WTC11 (cell line): ENCODE measurements at places on chromosomes 5 and 9. TPM values are rescaled to one million over a fixed set of nuclear protein-coding genes. Genes with fewer than 3 reads are reported as not detected.

DNA sequence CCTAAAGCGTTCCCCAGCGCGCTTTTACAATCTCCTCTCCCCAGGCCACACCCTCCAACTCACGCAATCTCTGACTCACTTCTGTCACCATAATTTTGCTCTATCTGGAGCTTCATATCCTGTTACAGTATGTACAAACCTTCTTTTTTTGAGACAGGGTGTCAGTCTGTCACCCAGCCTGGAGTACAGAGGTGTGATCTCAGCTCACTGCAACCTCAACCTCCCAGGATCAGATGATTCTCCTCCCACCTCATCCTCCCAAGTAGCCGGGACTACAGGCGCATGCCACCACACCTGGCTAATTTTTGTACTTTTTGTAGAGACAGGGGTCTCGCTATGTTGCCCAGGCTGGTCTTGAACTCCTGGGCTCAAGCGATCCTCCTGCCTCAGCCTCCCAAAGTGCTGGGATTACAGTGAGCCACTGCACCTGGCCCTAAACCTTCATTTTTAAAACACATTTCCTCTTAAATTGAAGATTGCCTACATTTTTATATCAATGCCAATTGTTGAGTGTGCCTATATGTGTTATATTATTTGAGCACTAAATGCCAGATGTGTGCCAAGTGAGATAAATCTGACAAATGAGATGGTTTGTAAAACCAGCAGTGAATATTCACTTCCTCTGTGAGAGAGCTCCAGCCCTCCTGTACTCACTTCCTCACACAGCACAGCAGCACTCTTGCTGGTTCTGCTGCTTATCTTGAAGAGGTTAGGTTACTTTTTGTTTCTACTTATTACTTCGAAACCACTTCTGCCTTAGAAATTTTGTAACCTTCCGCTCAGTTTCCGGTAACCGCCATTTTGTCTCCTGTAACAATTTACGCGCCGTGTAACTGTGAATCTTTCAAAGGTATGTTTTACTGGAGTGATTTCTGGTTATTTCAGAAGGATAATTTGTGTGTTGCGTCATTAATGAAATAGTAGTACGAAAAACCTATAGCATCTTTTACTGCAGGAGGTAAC is 57.9 kb downstream of the DOCK8 start:
- no peaks in the 10 kb centered on the region for H3K4me1 ChIP-seq
- no peak overlapping the region for H3K4me3 ChIP-seq
- no peaks in the 10 kb centered on the region; the same call in 1 of the 2 replicates for H3K27me3 ChIP-seq

DNA sequence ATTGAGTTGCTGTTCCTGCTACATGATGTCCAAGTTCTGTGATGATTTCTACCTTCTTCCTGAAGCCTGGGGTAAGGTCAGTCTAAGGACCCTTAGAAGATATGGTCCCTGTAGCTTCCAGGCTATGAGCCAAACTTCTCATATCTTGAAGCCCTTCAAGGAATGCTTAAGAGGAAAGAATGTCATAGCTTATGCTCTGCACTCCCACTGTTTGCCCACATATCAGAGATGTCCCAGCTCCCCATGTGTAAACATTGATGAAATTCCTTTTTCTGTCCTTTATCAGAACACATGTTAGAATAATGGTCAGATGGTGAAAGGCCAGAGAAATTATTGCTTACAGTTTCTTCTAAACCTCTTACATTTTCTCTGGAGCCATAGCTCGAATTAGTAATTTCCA is 41.4 kb upstream of the RUSC2 start:
- no peaks in the 10 kb centered on the region for H3K4me1 ChIP-seq
- no peaks in the 10 kb centered on the region for H3K36me3 ChIP-seq
- peaks cover 41% of the 10 kb centered on the region for H3K27me3 ChIP-seq
- H3K4me3 ChIP-seq = no peak overlapping the region
- H3K27ac ChIP-seq = no peak overlapping the region

DNA sequence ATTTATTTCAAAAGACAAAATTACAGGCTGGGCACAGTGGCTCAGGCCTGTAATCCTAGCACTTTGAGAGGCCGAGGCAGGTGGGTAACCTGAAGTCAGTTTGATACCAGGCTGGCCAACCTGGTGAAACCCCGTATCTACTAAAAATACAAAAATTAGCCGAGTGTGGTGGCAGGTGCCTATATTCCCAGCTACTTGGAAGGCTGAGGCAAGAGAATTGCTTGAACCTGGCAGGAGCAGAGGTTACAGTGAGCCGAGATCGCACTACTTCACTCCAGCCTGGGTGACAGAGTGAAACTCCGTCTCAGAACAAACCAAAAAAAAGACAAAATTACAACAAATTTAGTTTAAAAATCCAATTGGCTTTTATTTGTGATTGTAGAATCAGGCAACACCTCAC is 14.3 kb upstream of the SLC30A5 start:
- H3K27me3 ChIP-seq = no peaks in the 10 kb centered on the region
- no peak overlapping the region for H3K27ac ChIP-seq
- H3K4me1 ChIP-seq = peaks cover 4% of the 10 kb centered on the region
- no peak overlapping the region for H3K4me3 ChIP-seq
- DNase-seq = no peak
- H3K36me3 ChIP-seq = no peaks in the 10 kb centered on the region

- DNase-seq = no peak
- H3K27ac ChIP-seq = no peak overlapping the region
- no peak overlapping the region for H3K4me3 ChIP-seq
- H3K36me3 ChIP-seq = no peaks in the 10 kb centered on the region
- peaks cover 18% of the 10 kb centered on the region for H3K4me1 ChIP-seq
Observed at GRCh38 chr9:125730168-125730567, 17.0 kb upstream of the PBX3 start.

DNA sequence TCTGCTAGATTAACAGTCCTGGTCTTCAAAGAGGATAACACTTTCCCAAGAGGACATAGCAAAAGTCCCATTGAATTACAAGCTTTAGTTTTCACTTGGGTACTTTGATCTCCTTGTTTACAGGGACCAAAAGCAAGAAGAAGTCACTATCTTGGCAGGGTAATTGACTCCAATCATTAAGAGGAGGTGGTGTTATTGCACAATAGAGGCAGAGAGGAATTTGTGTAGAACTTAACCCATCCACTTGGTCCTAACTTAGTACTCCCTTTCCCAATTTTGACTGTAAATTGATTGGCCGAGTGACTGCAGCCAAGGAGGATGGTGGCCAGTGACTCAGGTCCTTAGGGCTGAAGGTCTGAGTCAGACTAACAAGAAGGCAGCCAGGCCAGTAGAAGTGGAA is 9.3 kb upstream of the TRPC7 start:
- H3K4me1 ChIP-seq = peaks cover 8% of the 10 kb centered on the region
- no peaks in the 10 kb centered on the region for H3K36me3 ChIP-seq
- H3K27me3 ChIP-seq = peaks cover 52% of the 10 kb centered on the region
- no peak overlapping the region for H3K27ac ChIP-seq

GRCh38 chr9:2180154-2180553 is 165.0 kb downstream of the SMARCA2 start:
- H3K4me1 ChIP-seq = peaks cover 46% of the 10 kb centered on the region
- H3K4me3 ChIP-seq = no peak overlapping the region
- H3K27ac ChIP-seq = peak overlapping the region; percentile 51; the same call in 1 of the 2 replicates
- no peak for DNase-seq

DNA sequence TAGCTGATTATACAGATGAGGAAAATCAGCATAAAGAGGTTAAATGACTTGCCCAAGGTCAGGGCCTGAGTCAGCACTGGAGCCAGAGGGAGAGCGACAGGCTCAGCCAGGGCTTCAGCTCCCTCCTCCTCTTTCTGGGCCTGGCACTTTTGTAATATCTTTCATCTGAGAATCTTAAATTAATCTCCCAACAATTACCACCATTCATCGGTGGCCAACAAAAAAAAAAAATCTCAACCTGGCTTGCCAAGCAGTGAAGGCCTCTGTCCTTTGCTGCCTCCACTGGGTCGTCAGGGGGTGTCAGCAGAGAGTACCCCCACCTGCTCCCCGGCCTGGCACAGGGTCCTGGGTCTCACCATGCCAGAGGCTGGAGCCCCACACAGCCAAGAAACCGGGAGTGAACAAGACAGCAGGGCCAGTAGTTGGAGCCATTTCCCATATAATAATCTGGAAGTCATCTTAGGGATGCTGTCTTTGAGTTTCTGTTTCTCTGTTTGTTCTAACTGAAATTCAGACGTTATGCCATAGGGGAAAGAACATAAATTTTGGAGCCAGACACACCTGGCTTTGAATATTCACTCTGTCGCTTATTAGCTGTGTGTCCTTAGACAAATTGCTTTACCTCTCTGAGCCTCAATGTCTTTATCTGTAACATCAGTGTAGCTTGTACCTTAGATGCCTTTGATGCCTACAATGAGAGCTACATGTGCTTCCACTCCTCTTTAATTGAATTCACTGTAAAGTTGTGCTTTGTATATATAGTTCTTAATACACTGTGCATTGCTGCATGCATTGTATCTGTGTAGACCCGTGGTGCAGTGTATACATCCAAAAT is 299.9 kb upstream of the MSX2 start:
- H3K36me3 ChIP-seq = no peaks in the 10 kb centered on the region
- H3K4me1 ChIP-seq = peaks cover 10% of the 10 kb centered on the region
- H3K27ac ChIP-seq = no peak overlapping the region

- peaks cover 6% of the 10 kb centered on the region; the same call in 1 of the 2 replicates for H3K27me3 ChIP-seq
- peaks cover 17% of the 10 kb centered on the region for H3K36me3 ChIP-seq
- peaks cover 44% of the 10 kb centered on the region for H3K4me1 ChIP-seq
- H3K27ac ChIP-seq = no peak overlapping the region
Observed at GRCh38 chr5:128674837-128675446, 136.9 kb upstream of the FBN2 start.

DNA sequence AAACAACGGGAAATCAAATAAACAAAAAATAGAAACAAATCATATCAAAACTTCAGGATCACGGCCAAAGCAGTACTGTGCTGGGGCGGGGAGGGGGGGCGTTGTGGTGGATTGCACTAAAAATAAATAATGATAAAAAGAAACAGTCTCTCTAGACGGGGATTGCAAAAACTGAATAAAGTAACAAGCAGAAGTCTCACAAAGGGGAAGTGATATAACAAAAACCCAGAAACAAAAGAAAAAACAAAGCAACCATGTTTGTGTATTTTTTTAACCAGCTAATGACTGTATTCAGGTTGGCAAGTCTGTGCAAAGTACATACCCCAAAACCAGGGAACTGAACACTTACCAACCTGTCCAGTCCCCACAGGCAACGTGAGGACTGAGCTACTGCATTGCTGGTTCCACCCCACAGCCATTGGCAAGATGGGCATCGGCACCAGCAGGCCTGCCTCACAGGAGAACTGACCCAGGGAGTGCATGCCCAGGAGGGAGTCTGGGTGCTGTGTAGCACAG is 24.1 kb downstream of the BICD2 start:
- H3K36me3 ChIP-seq = no peaks in the 10 kb centered on the region
- no peak overlapping the region; the same call in 1 of the 2 replicates for H3K27ac ChIP-seq
- no peaks in the 10 kb centered on the region for H3K27me3 ChIP-seq
- peaks cover 71% of the 10 kb centered on the region for H3K4me1 ChIP-seq
- no peak overlapping the region for H3K4me3 ChIP-seq

DNA sequence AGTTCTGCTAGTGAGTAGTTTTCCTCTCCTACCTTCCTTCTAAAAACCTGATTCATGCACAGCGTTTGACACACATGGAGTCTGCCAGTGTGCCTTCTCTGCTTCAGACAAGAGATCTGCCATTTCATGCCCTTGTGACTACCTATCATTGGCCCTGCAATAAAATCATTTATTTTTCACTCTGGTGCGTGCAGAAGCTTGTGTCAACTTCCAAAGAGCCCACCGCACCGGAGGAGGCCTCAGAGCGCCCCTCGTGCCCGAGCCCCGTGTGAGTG is 13.7 kb downstream of the HNRNPH1 start:
- DNase-seq = no peak
- H3K4me3 ChIP-seq = no peak overlapping the region
- H3K4me1 ChIP-seq = peaks cover 6% of the 10 kb centered on the region; the same call in 1 of the 2 replicates
- H3K27me3 ChIP-seq = no peaks in the 10 kb centered on the region

- DNase-seq = no peak
- H3K27ac ChIP-seq = no peak overlapping the region
- no peak overlapping the region for H3K4me3 ChIP-seq
- no peaks in the 10 kb centered on the region; the same call in 1 of the 2 replicates for H3K27me3 ChIP-seq
- H3K36me3 ChIP-seq = peaks cover 7% of the 10 kb centered on the region
Observed at GRCh38 chr5:142617416-142618129, 68.3 kb downstream of the FGF1 start.

GRCh38 chr5:1329111-1329579 is 15.8 kb downstream of the CLPTM1L start:
- peaks cover 70% of the 10 kb centered on the region for H3K36me3 ChIP-seq
- H3K4me3 ChIP-seq = no peak overlapping the region
- H3K27ac ChIP-seq = peak overlapping the region; percentile 95; the same call in 1 of the 2 replicates
- peaks cover 4% of the 10 kb centered on the region; the same call in 1 of the 2 replicates for H3K4me1 ChIP-seq

- no peak overlapping the region for H3K4me3 ChIP-seq
- DNase-seq = no peak
- H3K4me1 ChIP-seq = no peaks in the 10 kb centered on the region
Observed at GRCh38 chr5:81154725-81155124, 78.4 kb upstream of the CKMT2 start.

- no peak overlapping the region for H3K4me3 ChIP-seq
- peaks cover 25% of the 10 kb centered on the region for H3K27me3 ChIP-seq
- 0 out of 2 replicates have a peak, but pooled peaks cover 2% of the 10 kb centered on the region for H3K4me1 ChIP-seq
- no peak overlapping the region for H3K27ac ChIP-seq
Observed at GRCh38 chr5:137501226-137501625, 2.1 kb upstream of the SPOCK1 start.

- no peaks in the 10 kb centered on the region for H3K27me3 ChIP-seq
- H3K27ac ChIP-seq = no peak overlapping the region
- H3K4me3 ChIP-seq = no peak overlapping the region
- H3K36me3 ChIP-seq = peaks cover 8% of the 10 kb centered on the region
Observed at GRCh38 chr5:134913254-134913653, 8.3 kb downstream of the PCBD2 start.

DNA sequence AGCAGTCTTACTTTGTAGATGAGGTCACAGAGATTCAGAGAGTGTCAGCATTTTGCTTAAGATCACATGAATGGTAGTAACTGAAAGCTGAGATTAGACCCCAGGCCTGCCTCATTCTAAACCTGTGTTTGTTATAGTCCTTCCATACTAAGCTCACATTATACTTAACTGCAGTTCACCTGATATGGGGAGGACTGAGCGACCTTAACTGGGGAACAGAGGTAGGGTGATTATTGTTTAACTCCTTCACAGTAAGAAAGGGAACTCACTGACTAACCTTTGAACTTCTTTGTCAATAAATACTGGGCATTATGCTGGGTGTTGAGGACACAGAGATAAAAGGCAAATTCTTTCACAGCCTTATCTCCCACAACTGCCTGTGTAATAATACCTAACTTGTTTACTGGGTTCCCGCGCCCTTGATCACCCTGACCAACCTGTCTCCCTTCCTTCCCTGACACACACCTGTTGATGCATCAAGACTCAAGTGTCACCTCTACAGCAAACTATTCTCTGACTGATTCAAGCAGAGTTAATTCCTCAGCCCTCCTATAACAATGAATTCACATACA is 27.2 kb downstream of the DEPDC1B start:
- peak overlapping the region; percentile 77 for H3K27ac ChIP-seq
- H3K4me3 ChIP-seq = no peak overlapping the region
- peaks cover 21% of the 10 kb centered on the region for H3K4me1 ChIP-seq

GRCh38 chr9:126501383-126502331 is 112.1 kb upstream of the LMX1B start:
- no peak overlapping the region for H3K4me3 ChIP-seq
- peaks cover 13% of the 10 kb centered on the region for H3K4me1 ChIP-seq
- H3K27me3 ChIP-seq = peaks cover 12% of the 10 kb centered on the region
- DNase-seq = no peak
- no peaks in the 10 kb centered on the region for H3K36me3 ChIP-seq

- DNase-seq = no peak
- peaks cover 26% of the 10 kb centered on the region for H3K4me1 ChIP-seq
- no peak overlapping the region for H3K4me3 ChIP-seq
Observed at GRCh38 chr5:150660108-150660831, 781 bp upstream of the MYOZ3 start.

RPP25L gene
- total RNA-seq = 24.5 to 35.9 TPM (median 31.4 TPM) in 3 replicates

GRXCR2 gene
- not detected in 3 replicates for total RNA-seq

TCOF1 gene
- total RNA-seq = 130 to 174 TPM (median 133 TPM) in 3 replicates

TMOD1 gene
- 1.0 to 1.6 TPM (median 1.4 TPM) in 3 replicates for total RNA-seq

AGXT2 gene
- total RNA-seq = not detected in 3 replicates

TTC33 gene
- total RNA-seq = 9.2 to 10.7 TPM (median 10.6 TPM) in 3 replicates

RANBP17 gene
- 23.1 to 27.4 TPM (median 23.1 TPM) in 3 replicates for total RNA-seq

TRUB2 gene
- 33.1 to 35.0 TPM (median 33.2 TPM) in 3 replicates for total RNA-seq

COL5A1 gene
- total RNA-seq = 13.5 to 17.7 TPM (median 16.4 TPM) in 3 replicates

GZMA gene
- total RNA-seq = not detected in 3 replicates

CTXN3 gene
- not detected in 3 replicates for total RNA-seq
